Smooth muscle cell of trachea (primary cell): ENCODE measurements at places on chromosomes 7 and 10. TPM values are rescaled to one million over a fixed set of nuclear protein-coding genes. Genes with fewer than 3 reads are reported as not detected.

The TMEM130 gene
- total RNA-seq = 0.44 and 1.7 TPM in 2 replicates

The FXYD4 gene
- total RNA-seq = not detected in 2 replicates

The PDE1C gene
- total RNA-seq = 0.29 and 0.50 TPM in 2 replicates

The OR2A5 gene
- total RNA-seq = not detected in 2 replicates

The PSTK gene
- total RNA-seq = 4.5 and 6.3 TPM in 2 replicates

The ITGA8 gene
- total RNA-seq = 1.7 and 5.8 TPM in 2 replicates

The RBP3 gene
- not detected in 2 replicates for total RNA-seq

The ASCC1 gene
- total RNA-seq = 38.3 and 44.8 TPM in 2 replicates

The OPN1SW gene
- total RNA-seq = not detected in 2 replicates

The ITGB8 gene
- 25.0 and 56.9 TPM in 2 replicates for total RNA-seq

The STEAP1B gene
- total RNA-seq = 11.9 and 25.9 TPM in 2 replicates

The CPA2 gene
- total RNA-seq = not detected in 2 replicates
